GM12864 (cell line): ENCODE measurements at places on chromosomes 13 and 19.

DNA sequence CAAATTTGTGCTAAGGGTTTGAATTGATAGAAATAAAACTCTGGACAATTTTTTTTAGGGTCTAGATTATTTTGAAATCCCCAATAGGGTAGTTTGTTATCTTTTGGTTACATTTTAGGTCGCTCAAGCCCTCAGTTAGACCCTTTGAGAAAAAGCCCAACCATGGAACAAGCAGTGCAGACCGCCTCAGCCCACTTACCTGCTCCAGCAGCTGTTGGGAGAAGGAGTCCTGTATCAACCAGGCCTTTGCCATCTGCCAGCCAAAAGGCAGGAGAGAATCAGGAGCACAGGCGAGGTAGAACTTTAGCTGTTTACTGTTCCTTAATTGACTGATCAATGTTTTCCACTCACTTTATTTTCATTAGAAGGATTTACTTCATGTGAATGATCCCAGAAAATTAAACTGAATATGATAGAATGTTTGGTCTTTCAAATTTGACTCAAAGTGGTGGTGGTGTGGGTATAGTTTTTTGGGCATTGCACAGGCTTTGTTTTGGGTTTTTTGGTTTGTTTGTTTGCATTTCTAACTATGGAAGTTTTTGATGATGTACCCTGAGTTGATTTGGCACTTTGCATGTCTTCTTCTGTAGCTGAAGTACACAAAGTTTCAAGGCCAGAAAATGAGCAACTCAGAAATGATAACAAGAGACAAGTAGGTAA, 39.2 kb upstream of the GARRE1 start:
- no peak for DNase-seq

DNA sequence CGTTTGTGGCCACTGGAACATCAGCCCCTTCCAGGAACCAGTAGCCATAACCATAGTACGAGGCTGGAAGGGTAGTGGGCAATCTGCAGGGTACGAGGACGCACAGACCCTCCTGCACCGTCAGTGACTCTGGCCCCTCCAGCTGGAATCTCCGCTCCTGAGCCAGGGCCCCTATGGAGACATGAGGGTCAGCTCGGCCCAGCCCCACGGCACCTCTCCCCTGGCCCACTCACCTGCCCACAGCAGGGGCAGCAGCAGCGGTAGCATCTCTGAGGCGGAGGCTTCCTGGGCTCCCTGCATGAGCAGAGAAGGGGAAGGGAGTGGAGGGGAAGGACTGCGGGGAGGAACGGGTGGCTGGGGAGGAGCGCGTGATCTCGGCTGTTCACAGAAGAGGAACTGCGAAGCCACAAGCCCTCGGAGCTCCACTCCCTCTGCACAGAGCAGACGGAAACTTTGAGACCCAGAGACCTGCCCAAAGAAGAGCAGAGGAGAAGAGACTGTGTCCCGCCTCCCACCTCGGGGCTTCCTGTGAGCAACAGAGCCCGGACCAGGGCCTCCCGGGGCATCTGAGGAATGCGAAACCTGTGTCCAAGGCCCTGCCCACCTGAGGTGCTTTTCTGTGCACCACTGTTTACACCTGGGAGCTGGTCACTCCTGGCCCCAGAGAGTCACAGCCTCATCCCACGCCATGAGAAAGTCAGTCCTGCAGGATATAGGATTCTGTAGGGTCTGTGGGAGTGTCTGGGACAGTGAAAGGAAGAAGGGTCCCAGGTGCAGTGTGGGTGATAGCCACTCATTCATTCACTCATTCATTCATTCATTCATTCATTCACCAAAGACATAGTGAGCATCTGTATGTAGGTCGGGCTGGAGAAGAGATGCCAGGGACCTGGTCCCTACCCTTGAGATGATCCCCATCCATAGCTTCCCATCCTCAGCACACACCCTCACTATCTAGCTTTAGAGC, at the start of gene SIGLEC6:
SIGLEC6 (minus strand) TSS at position 322 of the 967 bp plus-strand sequence; CDS start at position 300, 22 bp downstream.
- peak; percentile 54 for DNase-seq

GRCh38 chr19:19542507-19542906, 4.4 kb downstream of the CILP2 start:
- no peak for DNase-seq

DNA sequence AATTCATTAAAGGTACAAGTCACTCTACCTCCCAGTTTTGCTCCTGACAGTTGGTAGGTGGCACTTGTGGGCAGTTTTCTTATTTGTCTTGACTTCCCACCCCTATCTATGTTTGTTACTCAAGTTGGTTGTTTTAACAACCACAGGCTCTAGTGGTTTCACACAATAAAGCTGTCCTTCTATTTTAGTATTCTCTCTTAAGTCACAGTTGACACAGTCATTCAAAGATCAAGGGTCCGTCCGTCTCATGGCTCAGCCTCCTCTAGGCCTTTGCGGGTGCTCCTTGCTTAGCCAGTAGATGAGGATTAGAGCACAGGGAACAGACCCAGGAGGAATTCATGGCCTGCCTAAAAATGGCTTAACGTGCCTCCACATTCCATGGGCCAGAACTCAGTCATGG, 573.7 kb downstream of the IRS2 start:
- DNase-seq: no peak

DNA sequence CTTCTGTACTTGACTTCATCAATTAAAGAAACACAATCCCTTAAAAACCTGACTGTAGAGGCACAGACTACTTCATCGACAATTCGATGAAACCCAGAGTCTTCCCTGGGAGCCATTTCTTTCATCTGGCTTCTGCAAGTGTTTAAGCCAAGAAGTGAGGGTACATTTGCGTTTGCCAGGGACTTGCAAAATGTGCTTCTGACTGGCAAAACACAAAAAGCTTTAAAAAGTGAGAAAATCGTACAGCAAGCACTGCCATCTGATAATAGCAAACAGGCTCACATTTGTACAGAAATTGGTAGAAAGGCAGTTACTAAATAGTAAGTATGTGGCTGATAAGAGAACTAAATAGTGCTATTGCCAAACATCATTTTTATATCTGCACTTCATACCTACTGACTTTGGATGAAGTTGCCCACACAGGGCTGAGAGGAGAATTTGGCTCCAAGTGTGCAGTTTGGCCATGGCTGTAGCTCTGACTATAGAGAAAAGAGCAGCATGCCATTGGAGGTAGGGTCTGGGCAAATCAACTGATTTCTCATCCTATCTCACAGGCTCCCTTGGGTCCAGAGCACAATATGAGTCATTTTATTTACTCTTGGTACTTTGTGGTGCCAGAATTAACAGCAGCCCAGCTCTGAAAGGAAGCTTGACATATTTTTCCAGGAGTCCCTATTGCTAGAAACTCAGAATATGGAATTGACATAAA, 358.1 kb downstream of the OXGR1 start:
- DNase-seq: no peak

GRCh38 chr13:94656176-94656575, 54.5 kb downstream of the GPR180 start:
- DNase-seq: no peak

DNA sequence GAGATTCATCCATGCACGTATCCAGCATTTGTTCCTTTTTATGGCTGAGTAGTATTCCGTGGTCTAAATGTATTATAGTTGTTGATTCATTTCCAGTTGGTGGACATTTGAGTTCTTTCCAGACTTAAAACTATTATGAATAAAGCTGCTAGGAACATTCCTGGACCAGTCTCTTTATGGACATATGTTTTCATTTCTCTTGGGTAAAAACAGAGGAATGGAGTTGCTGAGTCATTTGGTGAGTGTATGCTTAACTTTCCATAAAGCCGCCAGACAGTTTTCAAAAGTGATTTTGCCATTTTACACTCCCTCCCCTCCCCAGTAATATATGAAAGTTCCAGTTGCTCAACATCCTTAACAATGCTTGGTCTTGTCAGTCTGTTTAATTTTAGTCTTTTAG, 116.4 kb downstream of the TSHZ3 start:
- DNase-seq: no peak

- DNase-seq: no peak
Measured at GRCh38 chr13:45575146-45575829, 40.3 kb downstream of the ERICH6B start.

DNA sequence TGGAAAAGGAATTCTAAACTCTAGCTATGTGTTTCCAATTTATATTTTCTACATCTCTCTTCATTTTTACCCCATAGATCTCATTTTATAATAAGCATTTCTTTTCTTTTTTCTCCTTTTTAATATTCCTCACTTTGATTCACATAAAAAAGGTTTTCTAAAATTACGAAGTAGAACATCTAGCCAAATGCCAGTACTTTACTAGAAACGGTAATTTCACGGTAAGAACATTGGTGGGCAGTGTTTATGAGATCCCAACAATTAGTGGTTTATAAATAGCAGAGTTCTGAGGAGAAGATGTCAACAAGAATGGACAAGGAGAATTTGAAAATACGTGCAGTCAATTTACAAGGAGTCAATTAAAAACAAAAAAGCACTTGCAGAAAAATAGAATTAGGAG, 94.8 kb downstream of the PCDH9 start:
- DNase-seq: no peak

- DNase-seq: no peak
Measured at GRCh38 chr19:13366529-13367143, 139.6 kb downstream of the CACNA1A start.

DNA sequence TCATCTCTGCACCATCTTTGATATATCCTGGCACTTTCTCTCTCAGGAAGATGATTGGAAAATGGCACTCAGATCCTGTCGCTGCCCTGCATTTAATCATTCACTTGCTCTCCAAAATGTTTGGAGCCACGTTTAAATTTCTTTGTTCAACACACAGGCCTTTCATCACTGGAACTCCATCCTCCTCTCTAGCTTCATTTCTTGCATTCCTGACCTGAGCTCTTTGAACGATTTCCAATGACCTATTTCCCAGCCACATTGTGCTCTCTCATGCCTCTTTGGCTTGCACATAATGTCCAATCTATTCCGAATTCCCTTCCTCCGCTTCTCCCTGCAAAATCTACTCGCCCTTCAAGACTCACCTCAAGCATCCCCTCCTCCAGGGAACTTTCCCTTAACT, 287.4 kb upstream of the NBEA start:
- no peak for DNase-seq

DNA sequence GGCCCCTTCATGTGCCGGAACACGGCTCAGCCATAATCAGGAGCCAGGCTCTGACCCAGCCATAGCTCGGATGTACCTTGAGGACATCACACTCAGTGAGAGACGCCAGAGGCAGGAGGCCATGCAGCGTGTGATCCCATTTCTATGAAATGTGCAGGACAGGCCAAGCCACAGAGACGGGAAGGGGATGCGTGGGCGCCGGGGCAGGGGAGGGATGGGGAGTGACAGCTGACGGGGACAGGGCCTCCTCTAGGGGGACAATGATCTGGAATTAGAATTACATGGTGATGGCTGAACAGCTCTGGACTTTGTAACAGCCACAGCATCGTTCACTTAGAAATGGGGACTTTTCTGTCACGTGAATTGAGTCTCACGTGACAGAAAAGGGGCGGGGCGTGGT, 34.9 kb downstream of the SBNO2 start:
- no peak for DNase-seq

GRCh38 chr13:94394723-94395122, 84.8 kb downstream of the DCT start:
- DNase-seq: no peak

- DNase-seq: no peak
Measured at GRCh38 chr19:6060600-6061375, 49.5 kb downstream of the RFX2 start.

- no peak for DNase-seq
Measured at GRCh38 chr19:16359964-16360363, 35.3 kb downstream of the KLF2 start.

- DNase-seq: no peak
Measured at GRCh38 chr13:99367106-99367616, 60.0 kb upstream of the GPR183 start.

DNA sequence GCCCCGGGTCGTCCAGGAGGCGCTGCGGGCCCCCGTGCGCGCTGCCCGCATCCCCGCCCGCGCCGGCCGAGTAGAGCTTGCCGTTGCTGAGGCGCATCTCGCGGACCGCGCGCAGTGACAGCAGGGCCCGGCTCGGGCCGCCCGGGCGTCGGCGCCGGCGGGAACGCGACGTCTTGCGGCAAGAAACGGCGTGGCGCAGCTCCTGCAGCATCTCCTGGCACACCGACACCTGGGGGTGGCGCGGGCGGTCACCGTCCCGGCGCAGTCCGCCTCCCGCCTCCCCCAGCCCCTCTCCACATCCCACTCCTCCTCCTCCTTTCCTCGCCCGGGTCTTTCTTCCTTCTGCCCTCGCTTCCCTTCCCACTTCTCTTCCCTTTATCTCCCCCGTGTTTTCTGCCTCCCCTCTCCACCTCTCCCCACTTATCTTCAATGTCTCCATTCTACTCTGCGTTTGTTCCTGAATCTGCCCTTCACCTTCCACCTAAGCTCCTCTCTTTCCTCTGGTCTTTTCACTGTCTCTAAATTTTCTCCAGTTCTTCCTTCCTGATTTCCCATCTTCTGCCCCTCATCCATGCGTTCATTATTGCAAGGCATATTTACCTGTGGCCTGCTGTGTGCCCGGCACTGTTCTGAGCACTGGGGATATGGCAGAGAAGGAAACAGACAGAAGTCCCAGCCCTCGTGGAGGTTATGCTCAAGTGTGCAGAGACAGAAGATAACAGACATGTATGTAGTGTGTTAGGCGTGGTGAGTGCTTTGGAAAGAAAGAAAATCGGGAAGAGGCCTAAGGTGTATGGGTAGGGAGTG, 5.2 kb upstream of the ATP1A3 start:
- no peak for DNase-seq

DNA sequence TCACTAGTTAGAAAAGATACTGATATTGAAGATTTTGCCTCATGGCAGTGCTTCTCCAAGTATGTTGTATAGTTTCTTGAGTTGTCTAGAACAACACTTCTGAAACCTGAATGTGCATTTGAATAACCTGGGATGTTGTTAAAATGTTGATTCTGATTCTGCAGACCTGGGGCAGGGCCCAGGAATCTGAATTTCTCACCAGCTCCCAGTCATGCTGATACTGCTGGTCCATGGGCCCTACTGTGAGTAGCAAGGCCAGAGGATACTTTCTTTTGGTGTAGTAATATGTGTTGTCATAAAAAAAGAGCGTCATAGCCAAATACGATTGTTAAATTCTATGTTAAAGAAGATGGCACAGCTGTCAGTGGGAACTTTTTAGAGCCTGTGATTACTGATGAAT, 41.6 kb upstream of the C1QTNF9 start:
- no peak for DNase-seq

GRCh38 chr13:67946131-67946530, 716.0 kb upstream of the PCDH9 start:
- DNase-seq: no peak

- DNase-seq: no peak
Measured at GRCh38 chr19:58325311-58326022, 1.3 kb upstream of the ZSCAN22 start.

DNA sequence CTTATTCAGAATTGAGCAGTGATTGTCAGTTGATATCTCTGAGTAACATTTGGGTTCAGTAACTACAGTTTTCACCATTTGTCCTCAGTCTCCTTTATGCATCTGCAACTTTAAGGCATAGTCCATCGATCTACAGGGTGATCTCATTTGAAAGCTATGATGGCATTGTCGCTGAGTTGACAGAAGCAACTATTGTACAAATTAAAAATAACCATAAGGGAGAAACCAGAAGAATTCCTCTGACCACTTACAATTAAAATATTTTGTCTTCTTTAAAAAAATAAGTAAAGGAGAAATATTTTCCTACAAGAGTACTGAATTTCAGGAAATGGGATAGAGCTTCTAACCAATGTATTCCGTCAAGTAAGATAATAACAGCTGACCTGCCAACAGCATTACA, 30.6 kb downstream of the RAP2A start:
- no peak for DNase-seq

- no peak for DNase-seq
Measured at GRCh38 chr13:106630162-106630561, 62.2 kb upstream of the ARGLU1 start.

- no peak for DNase-seq
Measured at GRCh38 chr13:105364191-105364590, 1171.3 kb downstream of the EFNB2 start.

- DNase-seq: no peak
Measured at GRCh38 chr19:33864311-33864850, 67.7 kb downstream of the KCTD15 start.
